A549 treated with RU486 at 1 μM for 4 hours (cell line): ENCODE measurements at places on chromosomes 7 and 10. TPM values are rescaled to one million over a fixed set of nuclear protein-coding genes. Genes with fewer than 3 reads are reported as not detected.

SORCS1 gene
- not detected in 5 replicates for total RNA-seq

C7orf57 gene
- 0.17 to 0.32 TPM (median 0.21 TPM) in 4 of 5 replicates, not detected in the other for total RNA-seq

FBXL15 gene
- total RNA-seq: 6.2 to 11.3 TPM (median 9.1 TPM) in 5 replicates

ACTA2 gene
- 17.8 to 22.4 TPM (median 18.3 TPM) in 5 replicates for total RNA-seq

ZNF117 gene
- 0.11 to 0.34 TPM (median 0.18 TPM) in 5 replicates for total RNA-seq

PKD1L1 gene
- 0.05 to 0.62 TPM (median 0.10 TPM) in 5 replicates for total RNA-seq

CPA2 gene
- 0.15 TPM in 1 of 5 replicates, not detected in the others for total RNA-seq

ZNF804B gene
- not detected in 5 replicates for total RNA-seq

SHOC2 gene
- 9.1 to 22.4 TPM (median 19.6 TPM) in 5 replicates for total RNA-seq

C7orf33 gene
- not detected in 5 replicates for total RNA-seq

EPHB6 gene
- total RNA-seq: 0.35 to 1.1 TPM (median 0.59 TPM) in 5 replicates

MYL10 gene
- not detected in 5 replicates for total RNA-seq

PNLIPRP2 gene
- total RNA-seq: 0.10 to 0.32 TPM in 2 of 5 replicates, not detected in the others

ZEB1 gene
- 6.3 to 10.5 TPM (median 8.7 TPM) in 5 replicates for total RNA-seq

RNF148 gene
- not detected in 5 replicates for total RNA-seq

SEMA3D gene
- 0.03 to 0.09 TPM in 2 of 5 replicates, not detected in the others for total RNA-seq

TRIM50 gene
- total RNA-seq: not detected in 5 replicates

AMZ1 gene
- 0.01 to 0.05 TPM in 2 of 5 replicates, not detected in the others for total RNA-seq

GHRHR gene
- 0.29 TPM in 1 of 5 replicates, not detected in the others for total RNA-seq

CYP2C18 gene
- 0.07 to 0.17 TPM (median 0.16 TPM) in 3 of 5 replicates, not detected in the others for total RNA-seq

MBL2 gene
- not detected in 5 replicates for total RNA-seq

LRRD1 gene
- total RNA-seq: not detected in 5 replicates

MICU1 gene
- 53.5 to 62.3 TPM (median 54.7 TPM) in 5 replicates for total RNA-seq

CCDC3 gene
- total RNA-seq: 0.94 to 1.1 TPM (median 0.99 TPM) in 5 replicates

ZNF282 gene
- total RNA-seq: 20.9 to 26.4 TPM (median 25.3 TPM) in 5 replicates

CRHR2 gene
- total RNA-seq: 0.05 TPM in 1 of 5 replicates, not detected in the others

NODAL gene
- total RNA-seq: not detected in 5 replicates

CFAP43 gene
- 0.07 to 0.24 TPM (median 0.12 TPM) in 5 replicates for total RNA-seq

CYP3A7 gene
- not detected in 5 replicates for total RNA-seq

C10orf105 gene
- total RNA-seq: not detected in 5 replicates

PLEKHS1 gene
- total RNA-seq: 0.03 to 0.14 TPM (median 0.07 TPM) in 3 of 5 replicates, not detected in the others

TECPR1 gene
- total RNA-seq: 4.5 to 8.9 TPM (median 7.8 TPM) in 5 replicates

RARRES2 gene
- total RNA-seq: not detected in 5 replicates

SNCG gene
- total RNA-seq: 9.3 to 15.3 TPM (median 13.4 TPM) in 5 replicates

ARMC3 gene
- total RNA-seq: 0.34 to 1.2 TPM (median 0.73 TPM) in 5 replicates

CALY gene
- 0.54 to 1.3 TPM (median 0.72 TPM) in 5 replicates for total RNA-seq
